ENCODE measurements at places on chromosomes 12 and 14. TPM values are rescaled to one million over a fixed set of nuclear protein-coding genes. Genes with fewer than 3 reads are reported as not detected.

Gene ACVRL1
- 19.8 TPM for total RNA-seq

Gene SLC6A15
- 17.6 TPM for total RNA-seq

Gene KRT78
- total RNA-seq: not detected

Gene OVCH1
- total RNA-seq: 0.09 TPM

Gene PSEN1
- total RNA-seq: 52.1 TPM

Gene ANO2
- 0.18 TPM for total RNA-seq

Gene RIMKLB
- total RNA-seq: 24.0 TPM

Gene BTG1
- 7.1 TPM for total RNA-seq

Gene TSPAN9
- 22.0 TPM for total RNA-seq

Gene IKZF4
- 0.57 TPM for total RNA-seq

Gene RNFT2
- total RNA-seq: 1.3 TPM

Gene LHX5
- not detected for total RNA-seq

Gene AQP2
- not detected for total RNA-seq

Gene IL23A
- total RNA-seq: not detected

Gene HOXC6
- 0.28 TPM for total RNA-seq

Gene RALGAPA1
- 30.9 TPM for total RNA-seq

Gene KCNJ8
- total RNA-seq: 19.8 TPM

Gene RTL1
- total RNA-seq: not detected

Gene TAS2R7
- not detected for total RNA-seq

Gene LRRC10
- total RNA-seq: not detected

Gene FAM234B
- total RNA-seq: 4.4 TPM

Gene PAPLN
- total RNA-seq: 1.8 TPM

Gene GLIPR1
- 41.4 TPM for total RNA-seq

Gene SERPINA10
- not detected for total RNA-seq

Gene ST8SIA1
- 0.65 TPM for total RNA-seq

Gene E2F7
- 3.9 TPM for total RNA-seq
